ENCODE measurements at places on chromosomes 7 and 10.
A peak's percentile ranks its signal among the peaks of the same experiment; 100 is the strongest.

DNA sequence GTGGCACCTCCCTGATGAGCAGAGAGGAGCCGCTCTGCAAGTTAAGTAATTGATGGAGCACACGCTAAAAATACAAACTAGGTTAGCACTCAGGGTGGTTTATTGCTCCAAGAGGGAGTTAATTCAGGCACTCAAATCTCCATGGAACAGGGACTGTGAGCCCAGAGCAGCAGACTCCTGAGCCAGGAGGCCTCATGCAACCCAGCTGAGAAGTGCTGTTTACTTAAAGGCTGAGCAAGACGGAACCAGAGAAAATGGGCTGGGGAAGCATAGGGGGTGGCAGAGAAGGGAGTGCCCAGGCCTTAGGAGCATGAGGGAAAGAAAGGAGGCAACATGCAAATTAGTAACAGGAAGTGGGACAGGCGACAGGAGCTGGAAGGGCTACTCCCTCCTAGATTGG is 174.1 kb downstream of the KCNMA1 start:
- DNase-seq = no peak

- DNase-seq = no peak
Observed at GRCh38 chr7:79290398-79290797, 163.1 kb downstream of the MAGI2 start.

- no peak for DNase-seq
Observed at GRCh38 chr7:78189762-78190161, 391.2 kb downstream of the PHTF2 start.

- no peak for DNase-seq
Observed at GRCh38 chr10:97903128-97904017, 53.7 kb downstream of the GOLGA7B start.

DNA sequence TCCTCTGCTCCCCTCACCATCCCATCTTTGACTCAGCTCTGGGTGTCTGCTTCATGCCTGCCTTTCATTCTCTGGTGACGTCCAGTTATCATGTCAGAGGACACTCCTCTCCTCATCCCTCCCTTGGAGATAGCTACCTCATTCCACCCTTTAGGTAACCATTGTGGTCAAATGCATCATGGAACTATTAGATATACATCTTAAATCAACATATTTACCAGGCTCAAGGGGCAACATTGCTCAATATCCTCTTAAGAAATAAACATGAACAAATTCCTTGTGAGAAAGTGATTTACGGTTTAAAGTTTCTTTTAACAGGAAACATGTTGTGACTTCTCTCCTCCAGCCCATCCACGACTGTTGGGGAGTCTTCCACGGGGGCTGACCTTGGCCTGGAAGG is 511.6 kb upstream of the IGFBP3 start:
- DNase-seq = no peak

DNA sequence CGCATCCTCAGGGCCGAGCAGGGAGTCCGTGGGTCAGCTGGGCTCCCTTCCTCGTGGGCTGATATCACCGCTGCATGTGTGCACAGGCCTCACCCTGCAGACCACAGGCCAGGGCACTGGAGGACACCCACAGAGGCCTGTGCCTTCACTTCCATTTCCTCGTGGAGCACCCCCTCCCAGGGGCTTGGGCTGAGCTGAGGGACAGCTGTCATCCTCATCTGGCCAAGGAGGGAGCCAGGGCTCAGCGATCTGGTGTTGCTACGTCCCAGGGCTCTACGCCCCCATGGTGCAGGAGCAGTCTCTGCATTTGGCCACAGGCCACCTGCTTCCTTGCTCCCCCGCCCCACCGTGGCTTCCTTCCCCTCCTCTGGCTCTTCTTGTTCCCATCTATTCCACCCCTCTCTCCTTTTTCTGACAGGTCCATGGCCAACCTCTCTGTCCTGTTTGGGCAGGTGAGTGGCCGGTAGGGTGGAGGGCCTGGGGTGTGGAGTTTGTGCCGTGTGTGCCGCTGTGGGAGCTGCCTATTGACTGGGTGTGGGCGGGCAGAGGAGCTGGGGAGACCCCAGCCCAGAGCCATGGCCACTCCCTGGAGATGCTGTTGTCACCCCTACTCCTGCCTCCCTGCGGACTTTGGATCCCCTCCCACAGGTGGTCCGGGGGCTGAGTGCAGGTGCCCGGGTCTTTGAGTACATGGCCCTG is 8.3 kb upstream of the ASIC3 start:
- peak; percentile 75 for DNase-seq

DNA sequence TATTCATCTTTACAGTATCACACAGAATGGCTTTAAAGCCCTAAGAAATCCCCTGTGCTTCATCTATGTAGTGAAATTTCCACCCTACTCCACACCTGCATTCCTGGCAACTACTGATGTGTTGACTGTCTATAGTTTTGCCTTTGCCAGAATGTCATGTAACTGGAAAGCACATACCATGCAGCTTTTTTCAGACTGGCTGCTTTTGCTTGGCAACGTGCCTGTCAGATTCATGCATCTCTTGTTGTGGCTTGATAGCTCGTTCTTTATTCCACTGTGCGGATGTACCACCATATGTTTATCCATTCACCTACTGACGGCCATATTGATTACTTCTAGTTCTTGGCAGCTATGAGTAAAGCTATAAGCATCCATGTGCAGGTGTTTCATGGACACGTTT is 30.6 kb downstream of the RBM17 start:
- DNase-seq = no peak

GRCh38 chr10:132357286-132358058 is 25.5 kb downstream of the LRRC27 start:
- DNase-seq = no peak

- DNase-seq = no peak
Observed at GRCh38 chr7:96116173-96116572, 205.7 kb downstream of the SLC25A13 start.

- DNase-seq = no peak
Observed at GRCh38 chr7:128389618-128390329, 20.0 kb downstream of the IMPDH1 start.

DNA sequence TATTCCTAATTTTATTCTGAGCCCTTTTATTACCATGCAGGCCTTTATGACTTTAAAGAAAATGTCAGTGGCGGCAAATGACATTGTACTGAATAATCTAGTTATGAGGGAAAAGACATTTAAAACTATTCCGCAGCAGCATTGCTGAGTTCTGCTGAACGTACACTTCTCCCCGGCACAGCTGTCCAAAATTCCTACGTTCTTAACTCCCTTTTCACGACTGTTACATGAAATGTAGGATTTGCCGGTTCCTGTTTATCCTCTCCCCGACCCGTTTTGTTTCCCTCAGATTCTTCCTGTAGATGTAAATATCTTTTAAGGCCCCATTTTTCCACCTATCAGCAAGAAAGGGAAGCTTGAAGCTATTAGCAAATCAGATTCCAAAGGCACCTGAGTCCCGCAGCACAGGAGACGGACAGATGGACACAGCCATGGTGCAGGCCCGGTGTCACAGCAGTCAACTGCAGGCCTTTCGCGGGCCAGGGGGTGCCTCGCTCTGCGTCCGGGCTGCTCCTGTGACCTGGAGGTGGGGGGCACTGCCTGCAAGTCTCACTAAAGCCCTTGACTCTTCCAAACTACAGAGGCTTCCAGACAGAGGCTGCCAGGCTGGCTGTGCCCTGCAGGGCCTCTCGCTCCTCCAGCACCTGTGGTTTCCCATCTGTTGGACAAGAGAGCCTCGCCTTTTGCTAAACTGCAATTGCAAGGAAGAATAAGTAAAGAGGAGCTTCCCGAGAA is 485.0 kb upstream of the MGMT start:
- no peak for DNase-seq

- no peak for DNase-seq
Observed at GRCh38 chr10:132737390-132738048, 48.4 kb downstream of the NKX6-2 start.

DNA sequence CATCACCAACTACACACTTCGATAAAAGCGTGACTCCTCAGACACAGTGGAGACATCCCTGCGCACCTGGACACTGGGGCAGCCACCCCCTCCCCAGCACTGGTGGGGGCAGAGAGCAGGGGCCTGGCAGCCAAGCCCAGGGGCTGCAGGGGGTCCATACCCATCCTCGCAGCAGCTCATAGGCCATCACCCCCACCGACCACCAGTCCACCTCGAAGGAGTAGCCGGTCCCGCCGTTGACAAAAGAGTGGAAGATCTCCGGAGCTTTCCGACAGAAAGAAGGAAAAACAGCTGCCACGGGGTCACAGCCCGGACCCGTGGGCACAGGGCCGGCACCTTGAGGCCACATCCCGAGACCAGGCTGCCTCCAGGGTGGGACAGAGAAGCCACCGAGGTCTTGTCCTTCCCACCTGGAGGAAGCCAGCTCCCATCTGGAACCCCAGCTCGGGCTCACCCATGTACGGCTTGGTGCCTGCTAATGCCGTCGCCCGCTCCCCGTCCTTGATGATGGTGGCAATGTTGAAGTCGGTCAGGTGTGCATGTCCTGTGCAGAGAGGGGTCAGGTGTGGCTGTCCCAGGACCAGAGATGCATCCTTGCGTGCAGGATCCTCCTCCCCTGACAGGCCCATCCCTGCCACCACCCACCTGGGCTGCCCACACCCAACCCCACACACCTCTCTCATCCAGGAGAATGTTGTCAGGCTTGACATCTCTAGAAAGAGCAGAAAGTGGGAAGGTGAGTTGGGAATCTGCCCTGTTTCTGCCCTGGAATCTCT is 38.5 kb downstream of the DPYSL4 start:
- DNase-seq = no peak

DNA sequence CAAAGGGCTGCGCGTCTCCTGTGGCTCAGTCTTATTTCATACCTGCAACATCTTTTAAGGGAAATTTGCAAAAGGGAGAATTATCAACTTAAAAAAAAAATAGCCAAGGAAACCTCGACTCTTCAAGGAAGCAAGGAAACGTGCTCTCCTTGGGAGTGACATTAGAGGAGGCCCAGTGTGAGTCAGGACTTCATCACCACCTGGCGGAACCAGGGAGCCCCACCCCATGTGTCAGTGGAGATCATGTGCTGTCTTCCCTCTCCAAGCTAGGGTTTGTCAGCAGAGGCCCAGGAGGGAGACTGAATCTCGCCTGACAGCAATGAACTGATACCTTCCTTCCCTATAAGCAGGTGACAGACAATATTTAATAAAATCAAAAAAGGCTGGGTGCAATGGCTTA is 28.9 kb downstream of the POR start:
- DNase-seq = peak; percentile 49

DNA sequence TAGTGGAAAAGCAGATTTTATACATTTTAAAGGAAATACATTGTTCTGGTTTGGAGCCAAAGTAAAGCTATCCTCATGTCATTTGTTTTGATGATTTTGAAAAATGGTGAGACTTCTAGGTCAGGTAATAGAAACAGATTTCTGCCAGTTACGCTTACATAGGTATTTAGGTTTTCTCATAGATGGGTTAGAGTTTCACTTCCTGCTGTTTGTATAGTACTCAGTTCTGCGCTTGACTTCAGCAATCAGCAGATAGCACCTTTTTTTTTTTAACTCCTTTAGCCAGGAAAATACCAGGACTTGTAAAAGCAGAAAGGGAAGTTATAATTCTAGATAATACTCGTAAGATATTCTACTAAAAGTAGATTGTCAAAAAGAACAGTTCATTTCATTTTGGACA is 209.8 kb upstream of the POM121L12 start:
- DNase-seq = no peak

- no peak for DNase-seq
Observed at GRCh38 chr10:77104459-77104980, 533.1 kb downstream of the KCNMA1 start.

GRCh38 chr10:71388583-71389310 is 8.0 kb upstream of the CDH23 start:
- no peak for DNase-seq

- no peak for DNase-seq
Observed at GRCh38 chr10:129328546-129328945, 138.5 kb upstream of the MGMT start.

DNA sequence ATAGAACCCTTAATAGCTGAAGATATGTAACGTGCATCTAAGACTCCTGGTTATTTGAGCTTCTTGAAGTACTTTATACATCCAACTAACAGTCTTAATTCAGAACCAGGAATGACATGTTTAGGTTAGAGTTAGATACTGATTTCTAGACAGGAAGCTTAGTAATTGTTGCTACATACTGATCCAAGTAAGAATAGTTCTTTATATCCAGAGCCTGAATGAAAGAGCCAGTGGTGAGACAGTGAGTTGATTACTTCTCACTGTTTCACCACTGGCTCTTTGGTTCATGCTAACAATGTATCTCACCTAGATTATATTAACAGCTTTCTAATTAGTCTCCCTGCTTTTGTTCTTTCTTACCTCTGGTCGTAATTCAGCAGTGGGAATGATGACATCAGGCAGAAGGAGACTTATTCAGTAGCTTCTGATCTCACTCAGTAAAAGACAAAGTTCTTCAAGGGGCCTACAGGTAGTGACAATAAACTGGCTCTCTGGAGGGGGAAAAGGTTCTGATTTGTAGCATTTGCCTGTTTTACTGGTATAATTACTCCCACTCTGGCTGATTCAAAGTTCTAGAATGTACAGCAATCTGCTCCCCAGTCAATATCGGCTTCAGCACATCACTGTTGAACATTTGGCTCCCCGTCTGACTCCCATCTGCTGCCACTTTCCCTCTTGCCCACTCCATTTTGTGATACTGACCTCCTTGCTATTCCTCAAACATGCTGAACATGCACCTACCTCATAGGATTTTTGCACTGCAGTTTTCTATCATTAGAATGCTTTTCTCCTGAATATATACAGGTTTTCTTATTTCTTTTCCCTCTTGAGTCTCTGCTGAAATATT is 29.1 kb downstream of the MCU start:
- no peak for DNase-seq

- no peak for DNase-seq
Observed at GRCh38 chr7:80816806-80817205, 102.0 kb downstream of the SEMA3C start.

DNA sequence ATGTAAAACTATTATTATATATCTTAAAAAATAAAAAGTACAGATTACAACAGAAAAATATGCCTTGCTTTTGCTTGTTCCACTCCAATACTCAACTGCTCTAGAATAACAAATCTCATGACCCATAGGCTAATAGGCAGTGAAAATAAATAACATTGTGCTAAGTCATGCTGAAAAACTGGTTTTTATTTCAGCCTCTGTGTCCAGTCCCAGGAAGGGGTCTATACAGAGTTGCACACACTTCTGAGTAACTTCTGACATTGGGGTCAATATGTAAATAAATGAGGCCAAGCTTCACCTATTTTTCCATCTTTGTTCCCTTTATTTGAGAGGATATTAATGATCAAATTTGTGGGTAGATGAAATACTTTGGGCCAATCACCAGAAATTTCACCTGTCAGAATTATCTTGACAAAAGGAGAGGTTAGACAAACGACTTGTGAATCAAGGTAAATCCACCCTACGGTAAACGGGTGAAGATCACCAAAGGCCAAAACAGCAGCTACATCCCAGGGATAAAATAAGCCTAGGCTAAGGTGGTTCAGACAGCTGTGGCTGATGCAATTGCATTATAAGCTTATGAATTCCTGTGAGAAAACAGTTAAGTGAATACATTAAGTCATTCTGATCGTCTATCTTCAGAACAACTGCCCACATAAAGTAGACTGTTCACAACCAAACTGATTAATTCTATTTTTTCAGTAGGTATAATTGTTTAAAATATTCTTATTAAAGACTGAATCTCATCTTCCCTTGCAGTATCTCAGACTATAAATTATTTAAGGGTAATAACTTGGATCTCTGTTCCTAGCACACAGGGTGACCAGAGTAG is 87.5 kb downstream of the UBE2H start:
- DNase-seq = no peak

- peak; percentile 61 for DNase-seq
Observed at GRCh38 chr10:31083765-31084184, 52.1 kb upstream of the ZNF438 start.

Measured in inflammatory macrophage treated with lipopolysaccharide for 4 hours (primary cell).